Sciatic nerve (tissue), 2 donors: ENCODE measurements at places on chromosomes 13 and 19. TPM values are rescaled to one million over a fixed set of nuclear protein-coding genes. Genes with fewer than 3 reads are reported as not detected.

- no peak for DNase-seq
These were observed 109.0 kb upstream of the KL start for GRCh38 chr13:32907211-32907610.

ZNF600 gene
- total RNA-seq, result 12.3 TPM

PRX gene
- 801 TPM for total RNA-seq

- DNase-seq, result no peak
These were observed 89.4 kb downstream of the DPF1 start for GRCh38 chr19:38134540-38135149.

DNA sequence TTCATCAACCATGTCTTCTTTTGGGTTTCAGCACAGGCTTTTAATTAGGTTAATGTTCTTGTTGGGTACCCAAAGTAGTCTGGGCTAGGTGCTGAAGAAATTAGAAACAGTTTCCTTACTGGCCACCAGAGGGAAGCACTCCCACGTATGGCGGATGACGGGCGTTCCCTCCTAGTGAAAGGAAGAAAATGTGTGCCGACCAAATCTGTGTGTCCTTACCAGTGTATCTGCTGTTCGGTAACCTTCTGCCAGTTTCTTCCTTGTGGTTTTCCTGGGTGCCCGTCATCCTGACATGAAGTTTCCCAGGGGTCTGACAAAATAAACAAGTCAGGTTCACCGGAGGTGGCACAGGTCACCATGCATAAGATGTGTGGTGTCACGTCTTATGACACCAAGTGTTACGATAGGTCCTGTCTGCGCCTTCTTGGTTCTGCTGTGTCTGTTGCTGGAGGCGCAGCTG lies 6.0 kb upstream of the WDR88 start:
- no peak for DNase-seq

- DNase-seq, result no peak
These were observed 15.8 kb upstream of the OR7A17 start for GRCh38 chr19:14901675-14902260.

HIPK4 gene
- total RNA-seq, result 0.36 TPM

A1BG gene
- total RNA-seq, result 13.3 TPM

- DNase-seq, result no peak
These were observed 239.4 kb downstream of the DCLK1 start for GRCh38 chr13:35891507-35892441.

- DNase-seq, result no peak
These were observed 698.7 kb upstream of the ARGLU1 start for GRCh38 chr13:107266657-107267056.

WDR88 gene
- total RNA-seq, result not detected

ZNF582 gene
- 5.5 TPM for total RNA-seq

NLRP11 gene
- not detected for total RNA-seq

ZNF132 gene
- total RNA-seq, result 6.1 TPM
